Adrenal gland (tissue), 19 donors: ENCODE measurements at places on chromosomes 16 and 17. TPM values are rescaled to one million over a fixed set of nuclear protein-coding genes. Genes with fewer than 3 reads are reported as not detected.

- H3K27me3 ChIP-seq = no peaks in the 10 kb centered on the region
- peaks cover 37% of the 10 kb centered on the region for H3K4me1 ChIP-seq
- H3K36me3 ChIP-seq = no peaks in the 10 kb centered on the region
- H3K27ac ChIP-seq = peak overlapping the region; percentile 58
These were observed 19.5 kb downstream of the CD7 start for GRCh38 chr17:82297714-82298537.

- H3K27me3 ChIP-seq = no peaks in the 10 kb centered on the region
- no peak for DNase-seq
- no peak overlapping the region for H3K4me3 ChIP-seq
- H3K36me3 ChIP-seq = peaks cover 14% of the 10 kb centered on the region
- H3K4me1 ChIP-seq = peaks cover 18% of the 10 kb centered on the region
These were observed 5.1 kb downstream of the LLGL1 start for GRCh38 chr17:18230288-18231141.

DNA sequence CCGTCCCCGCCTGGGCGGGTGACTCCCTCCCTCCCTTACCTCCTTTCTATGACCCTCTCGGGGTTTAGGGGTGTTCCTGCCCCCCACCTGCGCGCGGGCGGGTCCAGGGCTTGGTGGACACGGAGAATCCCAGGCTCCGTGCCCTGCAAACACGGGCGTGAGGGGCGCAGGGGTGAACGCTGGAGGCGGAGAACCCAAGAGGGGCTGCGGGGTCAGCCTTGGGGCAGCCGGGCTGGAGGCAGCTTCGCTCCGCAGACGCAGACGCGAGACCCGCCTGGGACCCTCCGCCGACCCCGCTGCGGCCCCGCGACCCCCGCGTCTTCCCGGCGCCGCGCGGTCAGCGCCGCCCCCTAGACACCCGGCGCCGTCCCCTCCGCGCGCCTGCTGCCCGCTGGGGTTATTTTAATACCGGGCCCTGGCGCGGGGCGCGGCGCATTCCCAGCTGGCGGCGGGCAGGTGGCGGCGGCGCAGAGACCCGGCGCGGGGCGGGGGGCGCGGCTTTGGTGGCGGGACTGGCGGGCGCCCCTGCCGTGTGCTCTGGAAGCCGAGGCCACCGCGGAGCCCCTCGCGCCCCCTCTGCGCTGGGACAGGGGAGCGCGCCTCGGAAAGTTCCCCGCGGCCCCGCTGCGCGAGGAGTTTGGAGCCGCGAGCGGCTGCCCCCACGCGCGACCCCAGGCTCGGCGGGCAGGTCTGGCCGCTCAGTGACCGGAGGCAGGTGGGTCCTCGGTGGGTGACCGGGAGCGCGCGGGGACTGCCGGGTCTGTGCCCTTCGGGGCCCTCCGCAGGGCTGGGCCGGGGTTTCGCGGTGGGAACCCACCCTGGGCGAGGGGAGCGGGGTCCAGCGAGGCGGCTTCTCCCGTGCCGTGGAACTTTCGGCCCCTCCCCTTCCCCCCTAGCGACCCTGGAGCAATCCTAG lies at the start of gene UTS2R:
Gene UTS2R, plus strand, starts transcription at position 433 of the 916 bp plus-strand sequence. CDS start 2,560 bp downstream, outside the sequence.
- peak within 1 kb of the TSS; percentile 28 for H3K4me3 ChIP-seq
- no peak within 1 kb of the TSS for H3K27ac ChIP-seq
- no peak for DNase-seq
- peaks cover 13% of the 10 kb centered on the region for H3K4me1 ChIP-seq

DNA sequence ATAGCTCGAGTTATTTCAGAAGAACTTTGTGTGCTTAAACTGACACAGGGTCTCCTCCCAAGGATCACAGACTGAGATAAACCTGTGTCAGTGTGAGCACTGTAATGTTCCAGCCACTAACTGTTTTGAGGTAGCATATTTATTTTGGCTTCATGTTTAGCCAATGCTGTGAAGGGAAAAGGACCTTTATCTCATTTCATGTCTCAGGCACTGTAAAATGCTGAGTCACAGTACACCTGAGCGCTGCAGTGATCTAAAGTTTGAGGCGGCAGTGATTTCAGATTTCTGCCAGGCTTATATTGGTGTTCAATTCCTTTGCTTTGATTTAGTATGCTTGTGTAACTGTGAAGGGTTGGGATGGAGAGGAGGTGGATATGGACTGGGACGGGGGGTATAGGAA lies 3.1 kb upstream of the DNAJA2 start:
- H3K4me3 ChIP-seq = no peak overlapping the region
- no peaks in the 10 kb centered on the region for H3K27me3 ChIP-seq
- peaks cover 23% of the 10 kb centered on the region for H3K4me1 ChIP-seq
- no peaks in the 10 kb centered on the region for H3K36me3 ChIP-seq
- no peak overlapping the region for H3K27ac ChIP-seq
- DNase-seq = no peak

GRCh38 chr16:12260647-12261262 lies 284.2 kb downstream of the SNX29 start:
- no peak overlapping the region for H3K4me3 ChIP-seq
- H3K27me3 ChIP-seq = no peaks in the 10 kb centered on the region
- no peak overlapping the region for H3K27ac ChIP-seq
- no peaks in the 10 kb centered on the region for H3K4me1 ChIP-seq
- H3K36me3 ChIP-seq = no peaks in the 10 kb centered on the region

- H3K4me1 ChIP-seq = peaks cover 18% of the 10 kb centered on the region
- DNase-seq = no peak
- H3K27ac ChIP-seq = no peak overlapping the region
- no peaks in the 10 kb centered on the region for H3K36me3 ChIP-seq
These were observed 23.0 kb downstream of the RANBP10 start for GRCh38 chr16:67783353-67783725.

DNA sequence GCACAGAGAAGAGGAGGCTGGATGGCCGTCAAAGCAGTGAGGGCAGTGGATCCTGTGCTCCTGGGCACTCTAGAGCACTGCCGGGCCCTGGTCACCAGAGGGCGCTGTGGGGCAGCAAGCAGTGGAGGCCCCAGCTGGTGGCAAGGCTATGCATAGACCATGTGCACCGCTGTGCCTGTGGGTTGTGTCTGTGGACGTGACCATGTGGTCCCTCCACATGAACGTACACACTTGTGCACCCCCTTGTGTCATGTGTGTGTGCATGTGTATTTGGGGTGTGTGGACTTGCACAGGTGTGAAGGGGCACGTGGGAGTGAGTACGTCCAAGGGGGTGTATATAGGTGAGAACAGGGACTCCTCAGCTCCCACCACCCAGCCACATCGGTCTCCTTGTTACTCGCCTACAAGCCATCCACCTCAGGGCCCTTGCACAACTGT lies 4.4 kb upstream of the MAP2K3 start:
- H3K4me3 ChIP-seq = no peak overlapping the region
- no peaks in the 10 kb centered on the region for H3K27me3 ChIP-seq
- peaks cover under 1% of the 10 kb centered on the region for H3K4me1 ChIP-seq
- DNase-seq = peak; percentile 92

DNA sequence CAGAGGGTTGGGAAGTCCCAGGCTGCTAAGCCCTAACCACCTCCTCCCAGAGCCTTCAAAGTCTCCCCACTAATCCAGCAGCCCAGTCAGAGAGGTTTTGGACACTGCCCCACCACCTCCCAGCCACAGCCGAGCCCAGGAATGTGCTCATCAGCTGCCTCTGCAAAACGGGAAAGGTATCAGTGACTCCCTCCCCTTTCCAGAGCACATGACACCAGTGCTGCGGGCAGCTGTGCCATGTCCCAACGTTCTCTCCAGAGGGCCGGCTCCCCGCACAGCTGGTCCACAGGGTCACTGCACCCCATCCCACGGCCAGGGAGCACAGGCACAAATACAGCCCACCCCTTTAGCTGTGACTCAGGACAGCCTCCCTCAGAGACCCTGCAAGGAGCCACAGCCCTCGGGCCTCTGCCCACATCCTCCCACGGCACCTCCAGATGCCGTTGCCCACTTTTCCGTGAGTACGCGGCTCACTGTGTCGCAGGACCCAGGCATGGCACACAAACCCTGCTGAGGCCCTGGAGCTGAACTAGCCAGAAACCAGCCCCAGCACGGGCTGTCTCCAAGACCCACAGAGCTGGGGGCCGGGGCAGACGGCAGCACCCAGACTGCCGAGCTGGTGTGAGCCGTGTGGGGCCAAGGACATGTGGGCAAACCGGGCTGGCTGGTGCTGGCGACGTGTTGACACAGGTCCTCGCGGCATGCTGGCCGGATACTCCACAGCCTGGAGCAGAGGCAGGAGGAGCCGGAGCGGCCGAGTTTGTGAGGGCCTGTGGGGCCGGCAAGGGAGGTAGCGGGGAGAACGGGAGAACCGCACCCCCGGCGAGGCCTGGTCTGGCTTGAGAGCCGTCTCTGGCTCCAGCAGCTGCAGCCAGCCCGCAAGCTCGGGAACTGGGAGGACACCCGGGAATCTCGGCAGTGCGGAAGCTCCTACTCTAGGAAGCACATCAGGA lies 6.3 kb upstream of the PPP1R27 start:
- no peaks in the 10 kb centered on the region for H3K36me3 ChIP-seq
- peaks cover 26% of the 10 kb centered on the region for H3K4me1 ChIP-seq
- H3K27me3 ChIP-seq = no peaks in the 10 kb centered on the region
- H3K4me3 ChIP-seq = no peak overlapping the region

DNA sequence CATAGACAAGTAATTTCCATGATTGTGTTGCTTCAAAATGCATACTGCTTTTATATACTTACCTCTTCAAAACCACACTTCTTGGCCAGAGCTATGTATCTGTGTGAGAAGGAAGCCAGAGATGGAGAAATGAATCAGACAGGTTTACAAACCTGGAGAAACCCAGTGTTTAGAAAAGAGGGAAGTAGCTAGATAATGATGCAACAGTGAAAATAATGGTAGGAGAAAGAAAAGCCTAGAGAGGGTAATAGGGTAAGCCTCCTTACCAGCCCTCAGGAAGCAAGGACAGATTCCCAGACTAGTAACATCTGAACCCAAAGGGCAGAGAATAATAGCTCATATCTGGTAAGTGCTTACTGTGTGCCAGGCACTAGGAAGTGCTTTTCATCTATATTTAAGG lies 250.3 kb upstream of the CDH11 start:
- no peaks in the 10 kb centered on the region for H3K27me3 ChIP-seq
- H3K4me3 ChIP-seq = no peak overlapping the region
- DNase-seq = no peak
- no peaks in the 10 kb centered on the region for H3K4me1 ChIP-seq

Gene MFAP4
- total RNA-seq = 24.1 TPM

Gene KCNJ12
- 0.39 TPM for total RNA-seq
